ENCODE measurements at places on chromosomes 2 and 18. TPM values are rescaled to one million over a fixed set of nuclear protein-coding genes. Genes with fewer than 3 reads are reported as not detected.

ARHGEF4 gene
- total RNA-seq = 8.1 TPM

- H3K27me3 ChIP-seq = no peaks in the 10 kb centered on the region
- no peaks in the 10 kb centered on the region for H3K36me3 ChIP-seq
- DNase-seq = no peak
These were observed 18.4 kb downstream of the RBKS start for GRCh38 chr2:27871802-27872201.

ANKRD62 gene
- total RNA-seq = not detected

GRCh38 chr2:48105848-48106247, 199.6 kb upstream of the FBXO11 start:
- H3K27me3 ChIP-seq = no peaks in the 10 kb centered on the region
- peaks cover 23% of the 10 kb centered on the region for H3K4me1 ChIP-seq
- peak overlapping the region; percentile 56 for H3K27ac ChIP-seq
- DNase-seq = no peak
- no peak overlapping the region for H3K4me3 ChIP-seq
- no peaks in the 10 kb centered on the region for H3K36me3 ChIP-seq

GRCh38 chr2:218991674-218992168, 1.5 kb downstream of the CRYBA2 start:
- H3K27ac ChIP-seq = no peak overlapping the region
- H3K27me3 ChIP-seq = peaks cover 79% of the 10 kb centered on the region
- no peak for DNase-seq
- H3K4me1 ChIP-seq = peaks cover 27% of the 10 kb centered on the region

DNA sequence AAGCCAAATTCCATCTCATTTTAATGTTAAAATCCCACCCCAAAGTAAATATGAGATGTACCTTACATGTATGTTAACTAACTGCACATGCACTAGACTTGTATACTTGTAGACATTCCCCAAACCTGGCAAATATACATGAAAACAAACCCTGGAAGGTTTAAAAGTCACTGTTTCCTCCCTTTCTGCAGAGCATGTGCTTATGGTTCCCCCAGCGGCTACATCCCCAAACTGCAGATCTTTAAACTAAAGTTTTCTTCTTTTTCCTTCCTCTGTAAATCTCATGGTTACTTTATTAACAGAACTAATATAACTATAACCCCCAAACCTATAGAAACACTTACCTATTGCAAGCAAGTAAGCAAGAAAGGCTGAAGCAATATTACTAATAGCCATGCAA, 731.5 kb downstream of the LRP1B start:
- H3K4me1 ChIP-seq = no peaks in the 10 kb centered on the region
- no peak for DNase-seq
- no peak overlapping the region for H3K27ac ChIP-seq
- no peaks in the 10 kb centered on the region for H3K36me3 ChIP-seq
- no peaks in the 10 kb centered on the region for H3K27me3 ChIP-seq

GRCh38 chr2:27216416-27217137, 592 bp upstream of the CAD start:
- peak overlapping the region; percentile 62 for H3K4me3 ChIP-seq
- peak overlapping the region; percentile 71 for H3K27ac ChIP-seq
- H3K36me3 ChIP-seq = no peaks in the 10 kb centered on the region

Measured in right atrium auricular region (tissue), 2 donors.